Renal cortex interstitium (tissue), 15 donors: ENCODE measurements at places on chromosomes 4 and X. TPM values are rescaled to one million over a fixed set of nuclear protein-coding genes. Genes with fewer than 3 reads are reported as not detected.
A peak's percentile ranks its signal among the peaks of the same experiment; 100 is the strongest.

GRCh38 chr4:151952137-151952536, 191.3 kb upstream of the GATB start:
- no peak for DNase-seq

- no peak for DNase-seq
Measured at GRCh38 chrX:116499780-116500179, 37.0 kb upstream of the CT83 start.

DNA sequence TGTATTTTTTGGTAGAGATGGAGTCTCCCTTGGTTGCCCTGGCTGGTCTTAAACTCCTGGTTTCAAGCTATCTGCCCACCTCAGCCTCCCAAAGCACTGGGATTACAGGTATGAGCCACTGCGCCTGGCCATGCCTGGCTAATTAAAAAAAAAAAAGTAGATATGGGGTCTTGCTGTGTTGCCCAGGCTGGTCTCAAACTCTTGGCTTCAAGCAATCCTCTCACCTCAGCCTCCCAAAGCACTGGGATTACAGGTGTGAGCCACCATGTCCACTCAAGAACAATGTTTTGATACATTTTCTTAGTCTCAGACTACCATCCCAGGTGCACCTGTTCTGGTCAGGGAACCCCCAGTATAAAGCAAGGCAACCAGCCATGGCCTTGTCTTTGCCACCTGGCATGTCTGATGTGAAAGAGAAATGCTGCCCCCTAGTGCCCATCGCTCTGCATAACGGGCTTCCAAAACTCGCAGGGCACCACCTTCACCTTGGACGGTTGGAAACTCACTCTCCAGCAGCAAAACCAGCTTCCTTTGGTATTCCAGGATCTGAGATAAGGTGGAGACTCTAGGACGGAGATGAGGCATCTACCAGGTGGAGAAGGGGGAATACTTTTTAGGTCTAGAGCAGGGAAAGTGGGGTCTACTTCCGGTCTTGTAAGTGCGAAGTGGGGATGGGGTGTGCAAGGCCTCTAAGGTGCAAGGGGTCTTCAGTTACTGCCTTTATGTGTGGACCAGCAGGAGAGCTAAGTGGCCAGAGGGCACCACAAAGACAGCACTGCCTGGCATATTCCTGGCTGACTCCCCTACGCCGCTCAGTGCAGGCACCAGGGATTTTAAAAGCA, 47.7 kb upstream of the AFAP1 start:
- peak; percentile 49 for DNase-seq

DNA sequence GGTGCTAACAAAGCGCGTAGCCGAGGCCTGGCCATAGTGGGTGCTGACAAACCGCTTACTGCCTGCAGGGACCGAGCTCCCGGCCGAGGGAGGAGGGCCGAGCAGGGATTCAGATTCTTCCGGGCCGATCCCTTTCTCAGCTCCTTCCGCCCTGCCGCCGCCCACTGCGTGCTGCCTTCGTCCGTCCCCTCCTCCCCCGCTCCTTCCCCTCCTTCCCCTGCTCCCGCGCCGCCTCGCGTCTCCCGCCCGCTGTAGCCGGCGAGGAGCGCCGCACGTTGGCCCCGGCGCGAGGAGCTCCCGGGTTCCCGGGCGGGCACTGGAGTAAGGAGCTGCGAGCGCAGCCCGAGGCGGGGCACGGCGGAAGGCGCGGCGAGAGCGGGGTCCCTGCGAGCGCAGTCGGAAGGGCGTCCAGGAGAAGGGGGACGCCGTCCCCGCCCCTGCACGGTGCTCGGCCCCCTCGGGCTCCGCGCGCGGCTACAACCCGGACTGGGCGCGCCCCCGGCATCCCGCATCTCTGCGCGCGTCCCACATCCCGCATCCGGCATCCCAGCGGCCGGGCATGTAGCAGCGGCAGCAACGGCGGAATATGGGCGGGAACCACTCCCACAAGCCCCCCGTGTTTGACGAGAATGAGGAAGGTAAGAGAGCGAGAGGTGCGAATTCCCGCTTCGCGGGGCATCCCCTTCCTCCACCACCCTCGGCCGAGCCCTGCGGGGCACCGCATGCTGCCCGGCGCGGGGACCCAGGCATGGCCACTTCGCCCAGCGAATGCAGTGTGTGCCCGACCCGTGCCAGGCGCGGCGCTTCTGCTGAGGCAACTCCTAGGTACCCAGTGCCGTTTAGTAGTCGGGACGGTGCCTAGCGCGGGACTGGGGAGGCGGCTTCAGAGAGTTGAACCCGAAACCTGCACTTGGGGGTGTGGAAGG, at the start of gene STK32B:
Gene STK32B (plus strand): TSS at position 203 of the 926 bp plus-strand sequence.
- DNase-seq: peak; percentile 40

- no peak for DNase-seq
Measured at GRCh38 chr4:23122666-23123400, 430.1 kb downstream of the GBA3 start.

GRCh38 chr4:23920716-23921446, 31.0 kb upstream of the PPARGC1A start:
- no peak for DNase-seq

Gene CFAP99
- 0.78 TPM for polyA plus RNA-seq

Gene MMRN1
- 2.8 TPM for polyA plus RNA-seq

Gene VEGFC
- polyA plus RNA-seq: 17.6 TPM

Gene BBS12
- polyA plus RNA-seq: 15.8 TPM

Gene LANCL3
- 0.29 TPM for polyA plus RNA-seq

Gene NLGN4X
- 11.9 TPM for polyA plus RNA-seq
